ENCODE measurements at places on chromosomes 5 and 9.

DNA sequence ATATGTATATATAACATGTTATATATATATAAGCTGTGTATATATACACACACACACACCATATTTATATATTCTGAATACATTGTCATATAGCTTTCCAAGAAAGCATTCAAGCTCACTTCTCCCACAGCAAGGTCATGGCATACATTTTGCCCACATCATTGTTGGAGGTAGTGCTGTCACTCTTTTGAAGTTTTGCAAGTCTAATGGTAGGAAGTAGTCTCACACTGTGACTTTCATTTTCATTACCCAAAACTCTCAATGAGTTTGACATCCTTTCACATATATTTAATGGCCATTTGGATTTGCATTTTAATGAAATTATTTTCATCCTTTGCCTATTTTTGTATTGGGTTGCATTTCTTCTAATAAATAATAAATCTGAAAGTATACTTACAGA is 59.8 kb upstream of the COX7C start:
- no peak for DNase-seq

GRCh38 chr5:9557696-9558095 is 11.8 kb upstream of the SEMA5A start:
- no peak for DNase-seq

- DNase-seq, result no peak
These were observed 5.6 kb downstream of the ADAMTS13 start for GRCh38 chr9:133427658-133428348.

DNA sequence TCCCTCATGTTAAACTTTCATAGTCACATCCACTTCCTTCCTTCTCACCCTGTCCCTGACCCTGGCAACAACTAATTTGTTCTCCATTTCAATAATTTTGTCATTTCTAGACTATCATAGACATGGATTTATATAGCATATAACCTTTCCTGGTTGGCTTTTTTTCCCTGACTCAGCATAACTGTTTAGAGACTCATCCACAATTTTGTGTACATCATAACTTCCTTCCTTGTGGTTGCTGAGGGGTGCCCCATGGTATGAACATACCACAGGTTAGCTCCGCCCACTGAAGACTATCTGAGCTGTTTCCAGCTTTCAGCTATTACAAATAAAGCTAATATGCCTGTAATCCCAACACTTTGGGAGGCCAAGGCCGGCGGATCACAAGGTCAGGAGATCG is 137.3 kb downstream of the PHF2 start:
- DNase-seq, result no peak

DNA sequence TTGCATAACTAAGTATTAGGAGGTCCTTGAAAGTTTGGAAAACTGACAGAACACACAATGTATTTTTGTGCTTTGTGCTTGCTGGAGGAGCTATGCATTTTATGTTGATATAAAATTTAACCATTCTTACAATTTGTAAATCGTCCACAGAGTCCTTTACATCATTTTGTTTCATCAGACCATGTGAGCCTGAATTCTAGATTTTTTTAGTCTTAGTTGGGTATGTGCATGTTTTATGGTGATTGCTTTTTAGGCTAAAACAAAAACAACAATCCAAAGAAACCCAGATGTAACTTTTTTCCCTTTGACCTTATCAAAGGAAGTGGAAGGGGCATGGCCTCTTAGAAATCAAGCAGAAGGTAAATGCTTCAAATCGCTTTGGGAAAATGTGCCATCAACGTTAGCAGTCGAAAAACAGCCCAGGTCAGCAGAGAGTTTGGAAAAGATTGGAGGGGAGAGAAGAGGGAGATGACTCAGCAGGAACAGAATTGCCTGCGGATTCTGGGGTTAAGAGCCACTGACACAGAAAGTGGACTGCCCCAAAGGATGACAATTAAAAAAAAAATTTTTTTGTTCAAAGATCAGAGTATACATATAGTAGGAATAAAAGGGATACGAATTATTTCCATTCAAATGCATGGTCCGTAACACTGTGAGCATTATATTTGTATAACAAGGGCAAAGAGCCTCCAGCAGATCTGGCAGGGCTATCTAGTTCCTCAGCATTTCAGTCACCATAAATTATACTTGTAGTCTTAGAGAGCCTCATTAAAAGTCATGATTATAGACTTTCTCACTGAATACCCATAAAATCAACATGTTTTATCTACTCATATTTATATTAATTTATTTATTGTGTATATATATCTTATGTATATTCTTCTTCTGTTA is 253.5 kb upstream of the HAPLN1 start:
- no peak for DNase-seq

GRCh38 chr9:112193572-112194288 is 18.6 kb upstream of the SUSD1 start:
- no peak for DNase-seq

DNA sequence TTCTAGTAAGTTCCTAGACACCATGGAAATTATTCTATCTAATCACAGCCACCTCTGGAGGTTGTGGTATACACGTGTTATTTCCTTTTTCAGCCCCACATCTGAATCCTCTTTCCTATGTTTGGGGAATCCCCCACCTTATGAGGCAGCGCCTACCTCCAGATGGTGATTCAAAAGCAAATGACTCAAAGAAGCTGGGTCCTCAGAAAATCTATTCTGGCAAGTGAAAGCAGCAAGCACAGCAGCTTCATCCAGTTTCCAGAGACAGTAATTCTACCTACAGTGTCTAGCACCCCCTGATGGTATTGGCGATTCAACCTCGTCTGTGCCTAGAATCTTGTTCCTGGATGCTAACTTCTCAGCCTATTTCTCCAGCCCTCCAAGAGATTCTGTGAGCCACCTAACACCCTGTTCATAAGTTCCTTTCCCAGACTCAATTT is 43.0 kb downstream of the STRBP start:
- peak; percentile 64 for DNase-seq

DNA sequence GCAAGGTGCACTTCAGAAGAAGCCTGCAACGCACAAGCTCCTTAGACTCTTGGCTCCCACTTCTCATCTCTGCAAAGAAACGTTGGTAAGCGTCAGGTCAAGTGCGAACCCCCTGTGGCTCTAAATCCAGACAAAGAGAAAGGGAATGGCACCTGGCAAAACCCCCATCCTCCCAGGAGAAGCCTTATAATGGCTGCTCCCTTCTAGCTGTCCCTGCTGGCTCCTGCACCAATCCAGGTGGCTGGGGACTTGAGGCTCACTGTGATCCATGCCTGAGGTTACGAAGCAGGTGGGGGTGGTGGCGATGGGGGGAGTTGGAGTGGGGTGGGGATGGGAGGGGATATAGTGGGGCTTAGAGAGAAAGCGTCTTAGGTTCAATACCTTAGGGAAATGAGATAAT is 272.8 kb downstream of the DENND1A start:
- no peak for DNase-seq

DNA sequence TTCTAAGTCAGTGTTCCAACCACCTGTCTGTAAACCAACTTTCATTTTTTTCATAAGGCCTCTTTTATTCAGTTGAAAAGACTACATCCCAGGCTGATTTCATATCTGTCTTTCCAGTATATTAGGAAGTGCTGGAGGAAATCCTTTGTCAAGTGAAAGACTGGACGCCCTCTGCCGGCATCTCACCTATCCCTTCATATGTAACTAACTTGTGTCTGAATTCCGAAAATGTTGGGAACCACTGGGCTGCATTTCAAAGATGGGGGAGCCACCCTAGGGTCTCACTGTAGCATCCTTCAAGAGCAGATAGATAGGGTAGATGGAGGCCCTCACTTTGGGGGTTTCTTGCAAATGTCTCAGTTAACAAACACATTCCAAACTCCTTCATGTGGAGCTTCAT is 569.8 kb downstream of the CTNND2 start:
- DNase-seq, result no peak

DNA sequence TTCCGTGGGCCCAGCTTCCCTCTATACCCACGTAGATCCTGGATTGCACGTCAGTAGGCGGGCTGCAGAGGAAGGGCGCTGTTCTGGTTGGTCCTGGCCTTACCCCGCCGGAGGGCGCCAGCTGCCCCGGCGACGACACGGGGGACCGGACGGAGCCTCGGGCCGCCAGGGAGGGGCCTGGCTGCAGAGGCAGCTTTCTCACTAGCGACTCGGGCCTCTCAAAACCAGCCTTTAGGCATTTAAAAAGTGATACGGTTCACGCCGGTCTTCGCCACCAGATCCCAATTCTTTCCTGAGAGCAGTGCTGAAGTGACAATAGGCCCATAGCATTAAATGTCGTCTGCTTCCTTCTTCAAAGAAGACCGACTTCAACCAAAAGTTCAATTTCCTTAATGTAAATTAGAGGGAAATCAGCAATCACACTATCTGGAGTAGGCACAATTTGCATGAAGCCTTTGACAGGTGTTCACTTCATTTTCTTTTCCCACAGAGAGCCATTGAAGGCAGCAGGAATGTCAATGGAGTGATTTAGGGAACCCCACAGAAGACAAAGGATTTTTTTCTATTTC is 17.6 kb upstream of the UBE2D2 start:
- DNase-seq, result peak; percentile 25

DNA sequence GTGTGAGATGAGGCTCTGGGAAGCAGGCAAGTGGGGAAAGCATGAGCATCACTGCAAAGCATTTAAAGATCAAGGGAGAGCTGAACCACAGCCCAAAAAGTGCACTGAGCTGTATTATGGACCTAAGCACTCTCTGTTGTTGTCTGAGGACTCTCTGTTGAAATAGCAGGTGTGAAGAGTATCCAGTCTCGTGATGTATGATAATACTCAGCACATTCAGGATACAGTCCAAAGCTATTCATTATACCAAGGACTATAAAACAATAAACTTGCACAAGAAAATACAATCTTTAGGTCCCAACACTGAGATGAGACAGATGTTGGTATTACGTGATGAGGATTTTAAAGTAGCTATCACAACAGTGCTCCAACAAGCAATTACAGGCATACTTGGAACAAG is 97.5 kb upstream of the IGFBPL1 start:
- no peak for DNase-seq

GRCh38 chr9:87812375-87813118 is 70.1 kb upstream of the SPATA31E1 start:
- peak; percentile 58 for DNase-seq

DNA sequence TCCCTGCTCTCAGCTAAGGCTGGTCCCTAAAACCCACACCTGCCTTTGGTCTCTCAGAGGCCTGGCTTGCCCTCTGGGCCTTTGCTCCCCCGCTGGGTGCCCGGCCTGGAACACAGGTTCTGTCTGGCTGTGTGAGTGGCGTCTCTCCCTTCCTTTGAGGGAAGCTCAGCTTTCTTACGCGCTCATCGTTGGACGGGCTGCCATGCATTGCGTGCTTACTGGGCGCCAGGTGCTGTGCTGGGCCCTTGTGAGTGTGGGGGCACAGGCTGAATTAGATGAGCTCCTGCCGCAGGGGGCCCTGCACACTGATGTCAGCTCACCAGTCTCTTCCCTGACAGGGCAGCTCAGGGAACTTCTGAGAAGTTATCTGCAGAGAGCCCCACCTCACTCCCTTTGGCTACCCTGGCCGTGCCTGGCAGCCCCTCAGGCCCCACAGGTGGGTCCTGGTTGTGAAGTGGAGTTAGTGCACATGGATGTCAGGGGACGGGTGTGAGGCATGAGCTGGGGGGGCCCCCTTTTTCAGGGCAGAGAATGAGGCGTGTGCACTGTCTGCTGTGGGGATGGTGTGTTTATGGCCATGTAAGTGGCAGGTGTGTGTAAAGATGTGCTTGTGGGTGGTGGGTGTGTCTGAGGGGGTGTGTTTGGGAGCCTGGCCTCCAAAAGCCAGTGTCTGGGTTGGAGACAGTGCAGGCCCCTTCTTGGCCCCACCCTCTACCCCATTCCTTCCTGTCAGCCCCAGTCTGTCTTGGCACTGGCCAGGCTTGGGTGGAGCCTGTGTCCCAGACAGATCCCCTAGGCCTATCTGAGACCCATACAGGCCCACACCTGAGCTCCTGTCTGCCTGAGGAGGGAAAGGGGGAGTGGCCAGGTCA is 7.5 kb upstream of the RMND5B start:
- no peak for DNase-seq

DNA sequence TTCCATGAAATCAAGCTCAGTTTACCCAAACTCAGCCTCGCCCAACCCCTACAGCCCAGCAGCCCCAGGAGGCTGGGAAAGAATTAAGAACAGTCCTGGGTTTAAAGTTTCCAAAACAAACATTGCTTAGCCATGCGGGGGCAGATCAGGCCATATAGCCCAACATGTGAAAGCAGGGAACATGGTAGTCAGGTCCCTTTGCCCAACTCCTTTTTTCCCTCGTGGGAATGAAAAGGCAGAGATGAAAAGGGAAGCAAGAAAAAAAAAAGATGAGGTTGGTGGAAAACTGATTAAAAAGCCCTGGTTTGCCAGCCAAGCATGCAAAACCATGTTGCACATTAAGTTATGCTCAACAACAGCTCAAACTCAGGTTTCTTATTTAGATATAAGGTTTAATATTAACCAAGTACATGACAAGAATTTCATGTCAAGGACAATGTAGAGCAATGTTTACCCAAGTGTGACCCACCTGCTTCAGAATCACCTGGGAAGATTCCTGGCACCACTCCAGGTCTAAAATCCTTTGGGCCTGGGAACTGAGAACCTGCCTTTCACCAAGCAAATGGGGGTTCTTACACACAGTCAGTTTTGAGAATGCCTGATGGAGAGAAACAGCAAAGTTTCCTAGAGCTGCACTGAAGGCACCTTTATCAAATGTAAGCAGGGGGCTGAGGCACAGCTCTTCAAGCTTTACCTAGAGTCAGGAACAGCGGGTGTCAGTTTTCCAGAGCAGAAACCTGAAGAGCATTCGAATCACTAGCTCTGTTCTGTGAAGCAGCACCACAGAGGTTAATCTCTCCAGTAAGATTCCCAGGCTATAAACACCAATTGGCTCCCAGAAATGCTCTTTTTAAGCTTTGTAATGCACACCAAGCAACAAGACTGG is 1.7 kb downstream of the FREM1 start:
- no peak for DNase-seq

DNA sequence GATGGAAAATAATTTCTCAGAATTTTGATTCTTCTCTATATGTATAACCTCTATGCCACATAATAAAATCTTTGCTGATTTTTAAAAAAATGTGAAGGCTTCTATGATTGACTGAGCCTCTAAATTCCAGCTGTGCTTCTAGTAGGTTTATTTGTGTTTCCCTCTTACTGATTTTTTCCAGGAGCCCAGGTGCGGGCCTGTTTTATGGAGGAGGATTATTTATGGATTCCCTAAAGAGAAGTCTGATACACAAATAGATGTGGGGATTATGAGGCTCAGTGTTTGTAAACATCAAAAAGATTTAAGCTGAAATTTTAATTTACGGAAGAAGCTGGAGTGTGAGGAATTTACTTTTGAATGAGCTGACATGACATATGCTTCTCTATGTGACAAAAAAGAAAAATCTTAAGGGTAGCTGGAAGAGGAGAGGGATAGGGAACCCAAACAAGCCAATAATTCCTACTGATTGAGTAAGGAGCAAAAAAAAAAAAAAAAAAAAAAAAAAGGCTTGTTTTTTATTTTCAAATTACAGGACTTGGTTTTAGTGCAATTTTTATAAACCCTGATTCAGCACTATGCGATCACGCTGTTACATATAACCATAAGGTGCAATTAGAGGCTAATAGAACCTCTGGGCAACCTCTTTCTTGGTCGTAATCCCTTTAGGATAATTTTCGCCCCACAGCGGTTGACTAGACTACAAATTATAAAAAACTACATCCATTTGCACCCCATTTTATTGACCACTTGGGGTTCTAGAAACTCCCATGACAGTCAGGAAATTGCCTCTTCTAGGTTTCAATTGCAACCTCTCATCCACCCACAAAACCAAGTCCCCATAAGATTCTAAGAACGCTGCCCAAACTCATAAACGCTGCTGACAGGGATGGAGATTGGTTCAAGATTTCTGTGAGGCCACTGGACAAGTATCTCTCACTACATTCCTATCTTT is 44.4 kb upstream of the RAI14 start:
- DNase-seq, result no peak

GRCh38 chr9:35729700-35730485 is 2.1 kb downstream of the TLN1 start:
- peak; percentile 86 for DNase-seq

GRCh38 chr5:98663521-98663920 is 109.9 kb upstream of the RGMB start:
- DNase-seq, result no peak
